Kidney glomerular epithelial cell (primary cell): ENCODE measurements at places on chromosomes 7 and 10.
A peak's percentile ranks its signal among the peaks of the same experiment; 100 is the strongest.

GRCh38 chr7:20079080-20079479 lies 138.1 kb downstream of the MACC1 start:
- no peak for DNase-seq

- no peak for DNase-seq
Observed at GRCh38 chr10:31071232-31072005, 39.8 kb upstream of the ZNF438 start.

GRCh38 chr7:103446049-103446520 lies at the start of gene SLC26A5:
TSS of gene SLC26A5 (minus strand) at chr7:103446207. CDS start at chr7:103421514, 24,693 bp downstream.
- no peak for DNase-seq

DNA sequence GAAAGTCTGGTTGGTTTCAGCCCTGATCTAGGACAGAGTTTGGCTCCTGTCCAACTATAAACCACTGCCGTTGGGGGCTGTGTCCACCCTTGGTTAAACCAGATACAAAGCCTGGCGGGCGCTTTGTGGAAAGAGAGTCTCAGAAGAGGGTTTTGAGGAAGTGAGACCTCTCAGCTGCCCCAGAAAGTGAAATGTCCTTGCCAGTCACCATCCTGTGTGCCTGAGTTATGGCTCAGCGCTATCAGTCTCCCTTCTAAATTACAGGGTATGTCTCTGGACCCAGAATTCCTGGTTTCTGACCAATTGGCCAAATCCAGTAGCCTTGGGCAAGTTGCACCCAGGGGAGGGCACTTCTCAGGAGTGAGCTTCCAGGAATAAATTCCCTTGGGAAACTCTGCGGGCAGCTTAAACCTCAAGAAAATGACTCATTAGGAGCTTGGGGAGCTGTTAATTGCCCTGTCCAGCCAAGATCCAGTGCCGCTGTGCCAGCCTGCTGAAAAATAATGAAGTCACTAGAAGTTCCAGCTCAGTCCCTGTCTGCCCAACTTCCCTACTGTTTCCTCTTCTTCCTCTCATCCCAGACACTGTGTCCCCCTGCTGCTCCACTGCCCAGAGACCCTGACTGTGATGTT lies 66.7 kb upstream of the PDZD8 start:
- DNase-seq, result peak; percentile 82

GRCh38 chr7:134419875-134420274 lies 39.0 kb downstream of the AKR1B1 start:
- DNase-seq, result no peak

- no peak for DNase-seq
Observed at GRCh38 chr10:102635377-102635776, 8.9 kb upstream of the TRIM8 start.

DNA sequence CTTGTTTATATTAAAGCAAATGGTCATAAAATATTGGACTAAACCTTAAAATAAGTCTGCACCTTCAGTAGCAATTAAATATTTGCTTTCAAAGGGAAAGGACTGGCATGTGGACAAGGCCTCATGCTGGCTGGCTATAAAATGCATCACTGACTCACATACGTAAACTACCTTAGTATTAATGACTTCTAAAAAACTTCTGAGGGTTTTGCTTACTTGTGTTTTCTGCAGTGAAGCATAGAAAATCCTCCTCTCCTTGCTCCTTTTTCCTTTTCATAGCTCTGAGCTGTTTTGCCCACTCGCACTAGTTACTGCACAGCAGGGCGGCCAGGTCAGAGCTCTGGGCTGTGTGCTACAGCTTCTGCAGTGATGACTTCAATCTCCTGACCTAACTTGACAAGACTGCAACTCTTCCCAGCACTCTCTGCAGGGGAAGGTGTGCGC lies 82.3 kb downstream of the CUL2 start:
- peak; percentile 81 for DNase-seq

- DNase-seq, result no peak
Observed at GRCh38 chr10:124724279-124725027, 19.7 kb downstream of the FAM53B start.

DNA sequence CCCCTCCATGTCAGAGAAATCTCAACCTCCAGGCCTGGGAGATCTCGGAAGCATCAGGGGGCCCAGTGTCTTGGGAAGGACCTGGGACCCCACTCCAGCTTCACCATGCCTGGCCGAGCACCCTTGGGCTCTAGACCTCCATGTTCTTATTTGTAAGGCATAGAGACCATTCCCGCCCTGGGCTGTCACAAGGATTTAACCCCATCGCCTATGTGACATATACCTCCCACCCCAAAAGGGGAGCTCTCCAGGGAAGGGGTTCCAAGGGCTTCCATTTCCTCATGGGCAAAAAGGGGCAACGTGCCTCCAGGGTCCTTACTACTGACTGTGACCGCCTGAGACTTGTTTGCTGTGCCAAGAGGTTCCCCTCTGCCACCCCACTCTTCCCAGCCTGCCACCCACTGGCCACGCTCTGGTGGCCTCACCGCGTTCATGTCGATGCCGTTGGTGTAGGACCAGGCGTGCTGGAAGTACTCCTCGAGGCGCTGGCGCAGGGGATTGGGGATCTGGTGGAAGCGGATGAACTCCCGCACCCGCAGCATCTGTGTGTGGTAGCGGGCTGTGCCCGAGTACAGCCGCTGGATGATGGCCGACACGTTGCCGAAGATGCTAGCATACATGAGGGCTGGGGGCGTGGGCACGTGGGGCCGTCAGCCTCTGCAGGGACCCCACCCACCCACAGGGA lies 27.5 kb downstream of the KCNH2 start:
- DNase-seq, result no peak

DNA sequence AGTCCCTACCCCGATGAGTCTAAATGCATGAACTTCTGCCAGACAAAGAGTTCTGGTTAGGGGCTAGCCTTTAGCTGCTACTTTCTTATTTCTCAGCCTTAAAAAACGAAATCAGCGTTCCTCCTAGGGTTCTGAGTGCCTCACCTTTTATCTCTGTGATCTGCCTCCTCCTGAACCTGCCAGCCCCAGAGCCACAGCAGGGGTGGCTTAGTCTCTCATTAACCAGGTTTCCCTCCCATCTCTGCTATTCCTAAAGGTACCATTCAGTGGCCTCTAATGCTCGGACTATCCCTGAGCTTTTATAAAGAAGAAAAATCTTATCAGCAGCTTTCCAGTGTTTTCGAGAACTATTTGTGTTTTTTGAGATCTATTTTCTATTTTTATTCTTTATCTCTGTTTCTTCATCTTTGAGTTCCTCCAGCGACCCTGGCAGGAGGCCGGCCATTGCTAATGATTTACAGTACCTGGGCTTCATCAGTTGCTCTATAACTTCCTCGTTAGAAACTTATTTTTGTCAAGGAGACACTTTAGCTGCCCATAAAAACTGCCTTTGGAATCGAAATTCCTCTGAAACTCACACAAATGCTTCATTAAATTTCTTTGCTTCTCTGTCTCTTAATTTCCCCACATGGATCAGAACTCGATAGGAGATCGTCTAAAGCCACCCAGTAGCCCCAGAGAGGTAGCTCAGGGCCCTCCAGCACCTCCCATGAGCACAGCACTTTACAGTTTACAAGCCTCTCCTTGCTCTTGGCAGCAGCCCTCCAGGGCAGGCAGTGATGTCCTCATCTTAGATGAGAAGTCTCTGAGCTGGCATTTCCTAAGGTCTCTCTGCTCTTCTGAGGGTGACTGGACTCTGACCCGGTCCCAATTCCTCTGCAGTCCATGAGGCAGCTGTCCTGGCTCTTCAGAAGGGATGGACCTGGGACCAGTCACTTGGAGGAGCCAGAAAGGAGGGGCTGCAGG lies 149.1 kb downstream of the EBF3 start:
- DNase-seq, result no peak

GRCh38 chr7:16055263-16055976 lies 365.9 kb downstream of the CRPPA start:
- DNase-seq, result no peak

GRCh38 chr10:113666682-113667252 lies 2.9 kb upstream of the NRAP start:
- no peak for DNase-seq

DNA sequence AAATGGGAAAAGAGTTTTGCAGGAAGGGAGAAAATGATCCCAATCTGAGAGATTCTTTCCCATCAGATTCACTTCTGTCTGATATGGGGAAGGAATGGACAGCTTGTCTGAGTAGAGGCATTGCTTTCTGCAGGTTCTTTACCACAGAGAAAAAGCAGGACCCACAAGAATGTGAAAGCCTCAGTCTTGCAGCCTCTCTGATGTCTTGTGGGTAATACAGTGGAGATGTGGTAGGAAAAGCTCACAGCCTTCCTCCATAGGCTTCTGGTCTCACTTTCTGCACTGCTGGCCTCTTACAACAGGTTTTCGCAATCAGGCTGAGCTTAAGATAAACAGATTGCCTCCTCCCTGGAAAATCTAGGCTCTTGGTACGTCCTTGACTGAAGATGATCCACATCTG lies 551 bp downstream of the IFIT1 start:
- peak; percentile 73 for DNase-seq

DNA sequence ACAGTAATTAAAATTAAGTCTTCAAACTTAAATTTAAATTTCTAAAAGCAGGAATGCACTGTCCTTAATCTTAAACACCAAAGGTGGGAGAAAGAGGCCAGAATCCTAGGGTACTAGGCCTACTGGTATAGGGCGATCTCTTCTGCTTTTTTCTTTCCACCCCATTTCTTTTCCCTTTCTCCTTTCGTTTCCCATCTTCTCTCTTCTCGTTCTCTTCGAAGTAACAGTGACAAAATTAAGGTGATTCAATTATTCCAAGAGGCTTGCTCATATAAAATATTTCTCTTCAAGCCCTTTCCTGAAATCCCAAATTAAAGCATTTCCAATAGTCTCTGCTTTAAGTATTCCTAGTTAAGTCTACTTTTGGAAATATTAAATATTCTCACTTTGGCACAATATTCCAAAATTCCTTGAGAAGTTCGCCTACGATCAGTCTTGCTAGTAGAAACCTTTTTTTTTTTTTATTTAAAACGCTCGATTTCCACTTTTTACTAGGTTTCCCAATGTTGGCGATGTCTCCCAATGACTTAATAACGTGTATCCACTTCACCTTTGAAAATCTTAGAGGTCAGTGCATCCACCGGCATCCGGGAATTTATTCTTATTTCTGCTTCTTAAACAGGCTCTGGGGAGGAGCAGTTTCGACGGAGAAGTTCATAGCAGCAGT lies 765 bp upstream of the LCOR start:
- DNase-seq, result no peak

DNA sequence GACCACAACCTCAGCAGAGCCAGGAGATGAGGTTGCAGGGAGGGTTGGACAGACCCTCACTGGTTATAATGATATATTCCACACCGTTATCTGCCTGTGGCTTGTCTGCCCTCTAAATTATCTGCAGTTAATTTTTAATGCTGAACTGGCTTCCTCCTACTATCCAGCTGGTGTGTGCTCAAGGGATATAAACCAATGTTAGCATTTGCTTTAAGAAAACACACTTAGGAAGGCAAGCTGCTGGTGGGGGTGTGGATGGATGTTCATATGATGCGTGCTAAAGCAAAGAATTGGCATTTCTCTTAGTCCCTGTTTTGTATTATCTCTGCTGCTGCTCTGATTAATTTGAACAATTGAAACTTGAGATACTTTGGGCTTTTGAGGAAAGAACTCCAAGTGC lies 132.2 kb upstream of the NPVF start:
- peak; percentile 10 for DNase-seq

DNA sequence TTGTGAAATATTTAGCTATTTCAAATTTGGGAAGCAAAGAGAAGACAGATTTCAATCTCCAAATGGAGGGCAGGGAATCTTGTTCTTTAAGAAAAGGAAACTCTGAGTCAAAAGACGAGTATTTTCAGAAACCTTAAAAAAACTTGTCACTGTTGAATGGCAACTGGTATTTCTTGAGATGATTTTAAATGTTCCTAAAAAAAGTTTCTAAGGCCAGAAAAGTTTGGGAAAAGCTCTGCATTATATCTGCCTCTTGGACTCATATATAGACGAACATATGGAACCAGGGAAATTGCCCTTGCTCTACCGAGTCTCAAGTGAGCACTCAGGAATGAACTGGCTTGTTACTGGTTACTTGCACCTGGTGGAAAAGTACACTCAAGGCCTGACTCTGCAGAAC lies 69.5 kb downstream of the ADAM22 start:
- no peak for DNase-seq
